Stimulated activated naive CD4-positive, alpha-beta T cell (primary cell): ENCODE measurements at places on chromosomes 1 and 21.
A peak's percentile ranks its signal among the peaks of the same experiment; 100 is the strongest.

GRCh38 chr1:23869051-23869450 is 961 bp upstream of the FUCA1 start:
- DNase-seq = no peak

- DNase-seq = no peak
Measured at GRCh38 chr1:234659538-234659937, 49.6 kb upstream of the IRF2BP2 start.

GRCh38 chr1:92326681-92327080 is 27.8 kb downstream of the RPAP2 start:
- DNase-seq = no peak

DNA sequence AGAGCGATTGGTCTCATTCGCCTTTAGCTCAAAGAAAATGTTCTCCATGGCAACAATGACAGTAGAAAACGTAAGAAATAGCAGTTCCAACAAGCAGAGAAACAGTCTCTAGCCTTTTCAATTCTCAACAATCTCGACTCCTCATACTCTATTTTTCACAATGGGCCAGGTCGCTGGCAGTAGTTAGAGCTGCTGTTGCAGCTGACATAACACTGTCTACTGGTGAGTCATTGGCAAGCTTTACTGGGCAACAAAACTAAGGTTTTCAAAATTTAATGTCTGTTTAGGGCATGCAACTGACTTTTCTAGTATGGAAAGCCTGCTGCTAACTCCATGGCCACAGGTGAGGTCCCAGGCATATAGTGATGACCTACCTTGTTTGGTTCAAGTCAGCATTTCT is 221.1 kb upstream of the KAZN start:
- no peak for DNase-seq

DNA sequence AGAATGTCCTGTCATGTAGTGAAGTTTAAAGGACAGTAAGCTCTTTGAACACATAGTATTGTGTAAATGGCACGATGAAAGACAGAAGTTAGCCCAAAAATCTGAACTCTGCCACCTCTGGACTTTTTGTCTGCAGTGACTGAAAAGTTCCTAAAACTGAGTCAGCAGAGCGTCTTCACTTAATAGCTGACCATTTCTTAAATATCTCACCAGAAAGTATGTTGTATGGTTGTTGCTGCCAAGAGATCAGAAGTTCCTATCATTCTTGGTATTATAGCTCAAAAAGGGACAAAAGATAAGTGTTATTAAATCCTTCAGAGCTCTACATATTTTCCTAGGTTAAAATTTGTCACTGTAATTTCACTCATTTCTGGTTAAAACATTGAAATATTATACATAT is 1003.0 kb downstream of the TTLL7 start:
- DNase-seq = no peak

DNA sequence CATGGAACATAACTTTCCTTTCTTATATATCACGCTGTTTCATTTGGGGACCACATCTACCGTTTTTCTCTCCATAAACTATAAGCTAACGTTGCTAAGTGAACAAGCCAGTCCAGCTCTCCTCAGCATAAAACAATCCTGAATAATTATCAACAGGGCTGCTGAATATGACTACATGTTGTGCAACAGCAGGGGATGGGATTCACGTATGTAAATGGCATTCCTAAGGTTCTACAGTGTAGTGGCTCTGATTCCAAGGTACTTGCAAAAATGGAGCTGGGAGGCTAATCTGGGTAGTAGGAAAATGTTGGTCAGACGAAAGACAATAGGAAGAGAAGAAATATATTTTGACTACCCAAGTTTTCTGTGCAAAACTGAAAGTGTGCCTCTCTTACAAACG is 262.8 kb downstream of the RWDD3 start:
- no peak for DNase-seq

DNA sequence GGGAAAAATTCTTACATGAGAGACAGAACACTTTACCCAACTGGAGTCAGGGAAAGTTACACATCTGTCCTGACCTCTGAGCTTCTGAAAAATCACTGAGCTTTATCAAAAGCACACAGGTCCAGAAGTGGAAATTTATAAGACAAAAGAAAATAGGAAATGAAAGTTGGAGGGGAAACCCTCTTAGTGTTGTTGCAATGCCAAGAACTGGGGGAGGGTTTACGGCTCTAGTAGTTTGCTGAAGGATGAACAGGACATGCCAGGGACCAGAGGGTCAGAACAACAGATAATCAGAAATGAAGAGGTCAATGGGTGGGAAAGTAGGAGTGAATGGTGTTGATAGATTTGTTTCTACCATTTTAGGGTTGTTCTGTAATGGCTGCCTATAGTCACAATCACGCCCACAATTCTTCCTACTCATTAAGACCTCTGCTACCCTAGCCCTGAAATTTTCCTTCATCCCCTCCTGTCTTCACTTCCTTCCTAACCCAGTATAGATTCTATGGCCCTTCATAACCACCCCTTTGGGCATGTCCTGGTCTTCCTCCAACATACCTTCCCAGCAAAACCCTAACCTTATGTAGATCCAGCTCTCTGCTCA is 30.3 kb upstream of the FMOD start:
- DNase-seq = no peak

- no peak for DNase-seq
Measured at GRCh38 chr1:89670163-89670562, 37.2 kb downstream of the LRRC8C start.

- DNase-seq = peak; percentile 6
Measured at GRCh38 chr1:145990249-145990855, 6.0 kb downstream of the TXNIP start.

DNA sequence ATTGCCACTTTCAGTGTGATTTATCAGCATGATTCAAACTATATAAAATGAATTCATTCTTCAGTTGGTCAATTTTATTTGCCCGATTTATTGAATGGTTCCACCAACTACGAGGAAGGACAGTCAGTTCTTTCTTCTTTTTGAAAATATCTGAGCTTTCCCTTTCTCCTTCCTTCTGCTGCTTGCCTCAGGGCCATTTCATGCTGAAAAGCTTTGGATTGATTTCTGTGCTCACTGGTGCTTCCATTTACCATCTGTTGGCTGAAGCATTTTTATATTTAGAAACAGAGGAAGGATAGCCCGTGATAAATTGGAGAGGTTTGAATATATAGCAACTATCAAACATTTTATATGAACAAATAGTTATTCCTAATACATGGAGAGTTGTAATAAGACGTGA is 68.9 kb upstream of the ADAMTS5 start:
- DNase-seq = no peak

GRCh38 chr1:53559391-53559815 is 100.2 kb downstream of the DMRTB1 start:
- DNase-seq = no peak

DNA sequence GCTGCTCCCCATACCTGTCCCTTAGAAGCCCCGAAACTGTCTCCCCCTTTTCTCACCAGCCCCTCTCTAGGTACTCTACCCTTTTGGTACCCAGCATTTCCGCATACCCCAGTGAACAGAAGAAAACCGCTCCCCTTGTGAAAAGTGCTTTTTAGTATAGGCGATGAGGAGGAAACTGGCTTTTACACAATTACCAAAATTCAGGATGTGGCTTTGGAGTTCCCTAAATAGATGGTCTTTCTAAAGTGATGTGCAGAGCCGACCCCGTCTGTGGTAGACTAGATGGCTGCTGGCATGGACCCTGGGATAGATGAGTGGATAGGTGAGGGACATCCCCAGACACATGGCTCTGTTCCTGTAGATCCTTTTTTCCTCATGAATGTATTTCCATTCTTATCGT is 2.6 kb upstream of the PER3 start:
- no peak for DNase-seq

DNA sequence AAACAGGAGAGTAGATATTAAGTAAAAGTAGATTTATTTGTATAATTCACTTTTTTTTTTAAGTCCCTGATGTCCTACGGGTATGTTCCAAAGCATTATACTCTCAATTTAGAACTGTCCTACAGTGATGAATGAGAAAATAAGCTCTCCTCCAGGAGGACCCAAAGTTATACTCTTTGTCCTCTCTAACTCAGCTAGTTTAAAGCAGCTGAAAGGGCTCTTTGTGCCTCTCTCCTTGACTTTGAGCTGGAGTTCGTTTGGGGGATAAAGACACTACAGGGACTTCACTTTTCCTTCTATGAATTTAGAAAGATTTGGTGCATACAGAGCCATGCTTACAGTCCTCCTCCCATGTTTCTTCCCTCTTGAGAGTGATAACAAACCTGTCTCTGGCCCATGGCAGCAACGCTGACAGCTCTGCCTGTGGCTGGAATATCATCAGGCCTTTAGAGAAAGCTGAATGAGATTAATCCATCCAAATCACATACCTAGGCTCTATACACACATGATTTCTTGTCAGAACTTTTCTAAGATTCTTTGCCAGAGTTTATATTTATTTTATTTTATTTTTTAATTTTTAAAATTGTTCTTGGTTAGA is 134.3 kb downstream of the PIK3R3 start:
- DNase-seq = no peak

GRCh38 chr1:162136760-162137159 is 67.3 kb downstream of the NOS1AP start:
- DNase-seq = no peak

GRCh38 chr1:166086113-166086883 is 80.5 kb downstream of the FAM78B start:
- DNase-seq = no peak
